HEK293T (cell line): ENCODE measurements at places on chromosomes 2 and 18.

GRCh38 chr2:9735335-9735734 lies 104.5 kb upstream of the YWHAQ start:
- no peak for DNase-seq

DNA sequence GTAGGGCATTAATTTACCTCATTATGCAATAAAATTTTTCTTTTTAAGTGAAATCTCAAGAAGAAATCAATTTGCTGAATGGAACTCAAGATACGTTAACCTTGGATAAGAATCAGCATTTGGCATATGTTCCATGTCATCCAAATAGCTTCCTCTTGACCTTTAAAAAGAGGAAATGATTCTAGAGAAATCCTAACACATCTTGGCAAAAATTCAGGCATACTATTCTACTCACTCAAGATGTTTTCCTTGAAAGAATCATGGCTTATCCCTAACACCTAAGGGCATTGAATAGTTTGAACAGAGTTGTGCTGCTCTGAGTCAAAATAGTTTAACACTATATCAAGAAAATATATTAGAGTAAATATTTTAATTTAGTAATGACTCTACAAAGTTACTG lies 678.0 kb downstream of the EPHA4 start:
- DNase-seq, result no peak

DNA sequence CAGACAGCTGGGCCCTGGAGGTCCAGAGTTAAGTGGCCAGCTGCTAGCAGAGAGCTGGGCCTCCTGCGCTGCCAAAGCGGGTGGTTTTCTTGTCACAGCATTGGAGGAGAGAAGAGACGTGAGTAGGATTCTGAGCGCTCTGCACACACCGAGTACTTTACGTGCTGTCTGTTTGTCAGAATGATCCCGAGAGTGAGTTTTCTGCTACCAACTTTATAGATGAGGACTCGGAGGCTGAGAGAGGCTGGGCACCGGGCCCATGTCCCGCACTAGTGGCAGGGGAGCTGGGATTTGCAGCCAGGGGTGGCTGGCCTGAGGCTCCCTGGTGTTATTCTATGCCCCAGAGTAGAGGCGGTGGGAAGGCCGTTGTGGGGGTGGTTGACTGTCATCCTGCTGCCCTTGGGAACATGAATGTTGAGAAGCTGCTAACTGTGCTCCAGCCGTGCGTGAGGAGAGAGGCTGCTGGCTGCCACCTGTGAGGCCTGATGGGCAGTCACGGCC lies 36.3 kb upstream of the MBP start:
- no peak for DNase-seq

DNA sequence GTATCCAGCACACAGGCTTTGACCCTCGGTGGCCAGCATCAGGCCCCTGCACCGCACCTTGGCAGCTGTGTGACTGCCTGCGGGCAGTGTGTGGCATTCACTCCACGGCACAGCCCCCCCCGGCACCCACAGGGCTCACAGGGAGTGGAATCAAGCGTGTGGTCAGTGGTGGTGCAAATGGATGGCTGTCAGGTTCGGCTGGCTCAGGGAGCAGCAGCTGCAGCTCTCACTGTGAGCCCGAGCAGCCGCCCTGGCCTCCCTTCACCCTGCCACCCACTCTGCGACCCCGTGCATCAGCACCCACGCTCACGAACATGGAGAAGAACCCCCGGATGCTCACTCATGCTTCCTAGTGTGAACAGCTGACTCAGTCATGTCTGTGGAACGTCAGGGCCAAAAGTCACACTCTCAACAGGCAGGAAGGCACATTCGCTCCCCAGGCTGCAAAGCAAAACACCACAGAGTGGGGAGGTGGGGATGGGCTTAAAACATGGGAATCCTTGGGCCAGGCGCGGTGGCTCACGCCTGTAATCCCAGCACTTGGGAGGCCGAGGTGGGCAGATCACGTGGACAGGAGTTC lies 41.5 kb upstream of the GPC1 start:
- no peak for DNase-seq

DNA sequence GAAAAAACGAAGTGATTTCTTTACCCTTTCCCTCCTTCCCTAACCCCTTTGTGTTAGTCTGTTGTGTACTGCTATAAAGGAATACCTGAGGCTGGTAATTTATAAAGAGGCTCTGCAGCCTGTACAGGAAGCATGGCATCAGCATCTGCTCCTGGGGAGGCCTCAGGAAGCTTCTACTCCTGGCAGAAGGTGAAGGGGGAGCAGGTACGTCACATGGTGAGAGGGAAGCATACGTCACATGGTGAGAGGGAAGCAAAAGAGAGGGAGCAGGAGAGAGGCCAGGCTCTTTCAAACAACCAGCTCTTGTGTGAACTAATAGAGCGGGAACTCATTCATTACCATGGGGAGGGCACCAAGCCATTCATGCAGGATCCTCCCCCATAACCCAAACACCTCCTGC lies 126.2 kb downstream of the CAPN13 start:
- DNase-seq, result no peak

GRCh38 chr2:150872756-150873395 lies 385.4 kb upstream of the RND3 start:
- no peak for DNase-seq

GRCh38 chr2:2875831-2876230 lies 501.8 kb downstream of the EIPR1 start:
- DNase-seq, result no peak
